ENCODE measurements at places on chromosomes 11 and 22. TPM values are rescaled to one million over a fixed set of nuclear protein-coding genes. Genes with fewer than 3 reads are reported as not detected.

- DNase-seq = no peak
These were observed 56.9 kb downstream of the ME3 start for GRCh38 chr11:86615487-86615886.

GRCh38 chr11:77147668-77148321, 19.7 kb downstream of the MYO7A start:
- DNase-seq = no peak

- DNase-seq = no peak
These were observed 604 bp downstream of the PUS3 start for GRCh38 chr11:125902277-125902926.

- peak; percentile 87 for DNase-seq
These were observed 26.1 kb upstream of the RTL6 start for GRCh38 chr22:44523981-44524759.

DNA sequence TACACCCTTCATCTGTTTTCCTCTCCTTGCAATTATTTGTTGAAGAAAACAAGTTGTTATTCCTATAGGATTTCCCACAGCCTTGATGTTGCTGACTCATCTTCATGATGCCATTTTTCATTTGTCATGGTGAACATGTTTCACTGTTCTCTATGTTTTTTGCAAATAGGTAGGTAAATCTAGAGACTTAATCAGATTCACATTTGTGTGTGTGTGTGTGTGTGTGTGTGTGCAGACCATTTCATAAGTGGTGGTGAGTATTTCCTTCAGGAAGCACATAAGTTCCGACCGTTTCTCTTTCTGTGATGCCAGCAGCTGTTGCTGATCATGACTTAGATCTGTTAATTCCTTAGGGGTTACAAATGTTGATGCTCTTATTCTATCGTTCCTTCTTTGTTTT, 80.3 kb upstream of the IZUMO1R start:
- DNase-seq = no peak

GRCh38 chr11:72653649-72654048, 20.6 kb downstream of the PDE2A start:
- no peak for DNase-seq

- no peak for DNase-seq
These were observed 92.9 kb downstream of the PDHX start for GRCh38 chr11:35009191-35009943.

- DNase-seq = no peak
These were observed 13.6 kb downstream of the KCNJ5 start for GRCh38 chr11:128904656-128905344.

- no peak for DNase-seq
These were observed 29.5 kb downstream of the C2CD3 start for GRCh38 chr11:74141241-74141695.

- no peak for DNase-seq
These were observed 55.3 kb downstream of the EP300 start for GRCh38 chr22:41147722-41148121.

GRCh38 chr11:100434821-100435641, 252.1 kb upstream of the ARHGAP42 start:
- no peak for DNase-seq

- DNase-seq = no peak
These were observed 514 bp upstream of the HDAC10 start for GRCh38 chr22:50251477-50252081.

GRCh38 chr11:10551290-10551592, 10.3 kb upstream of the RNF141 start:
- no peak for DNase-seq

- no peak for DNase-seq
These were observed 245.6 kb downstream of the TENM4 start for GRCh38 chr11:79195209-79195608.

DNAJB13 gene
- not detected for total RNA-seq

PRR33 gene
- not detected for total RNA-seq

RIC3 gene
- 15.7 TPM for total RNA-seq

ABCC8 gene
- 1.8 TPM for total RNA-seq

OR4C5 gene
- total RNA-seq = not detected

PES1 gene
- 44.9 TPM for total RNA-seq

TPH1 gene
- 0.33 TPM for total RNA-seq

VWCE gene
- 1.1 TPM for total RNA-seq
